ENCODE measurements at places on chromosomes 1 and 21.

GRCh38 chr1:168469690-168470089 is 74.1 kb downstream of the XCL2 start:
- peak; percentile 24 for DNase-seq

GRCh38 chr1:33396188-33397124 is 34.4 kb downstream of the PHC2 start:
- no peak for DNase-seq

DNA sequence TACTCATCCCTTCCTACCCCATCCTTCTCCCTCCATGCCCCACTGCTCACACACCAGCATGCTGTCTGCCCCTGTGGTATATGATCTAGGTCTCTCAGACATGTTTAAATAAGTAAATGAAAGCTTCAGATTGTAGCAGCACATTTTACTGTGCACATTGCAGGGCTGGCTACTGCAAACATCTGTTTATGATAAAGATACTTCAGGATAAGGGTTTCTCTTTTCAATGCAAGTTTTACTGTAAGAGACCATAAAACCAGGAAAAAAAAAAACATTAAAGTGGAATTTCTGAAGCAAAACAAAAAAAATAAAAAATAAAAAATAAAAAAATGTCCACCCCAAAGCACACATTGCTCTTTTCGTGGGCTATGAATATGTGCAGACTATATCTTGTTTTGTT is 184.4 kb downstream of the USH2A start:
- no peak for DNase-seq

DNA sequence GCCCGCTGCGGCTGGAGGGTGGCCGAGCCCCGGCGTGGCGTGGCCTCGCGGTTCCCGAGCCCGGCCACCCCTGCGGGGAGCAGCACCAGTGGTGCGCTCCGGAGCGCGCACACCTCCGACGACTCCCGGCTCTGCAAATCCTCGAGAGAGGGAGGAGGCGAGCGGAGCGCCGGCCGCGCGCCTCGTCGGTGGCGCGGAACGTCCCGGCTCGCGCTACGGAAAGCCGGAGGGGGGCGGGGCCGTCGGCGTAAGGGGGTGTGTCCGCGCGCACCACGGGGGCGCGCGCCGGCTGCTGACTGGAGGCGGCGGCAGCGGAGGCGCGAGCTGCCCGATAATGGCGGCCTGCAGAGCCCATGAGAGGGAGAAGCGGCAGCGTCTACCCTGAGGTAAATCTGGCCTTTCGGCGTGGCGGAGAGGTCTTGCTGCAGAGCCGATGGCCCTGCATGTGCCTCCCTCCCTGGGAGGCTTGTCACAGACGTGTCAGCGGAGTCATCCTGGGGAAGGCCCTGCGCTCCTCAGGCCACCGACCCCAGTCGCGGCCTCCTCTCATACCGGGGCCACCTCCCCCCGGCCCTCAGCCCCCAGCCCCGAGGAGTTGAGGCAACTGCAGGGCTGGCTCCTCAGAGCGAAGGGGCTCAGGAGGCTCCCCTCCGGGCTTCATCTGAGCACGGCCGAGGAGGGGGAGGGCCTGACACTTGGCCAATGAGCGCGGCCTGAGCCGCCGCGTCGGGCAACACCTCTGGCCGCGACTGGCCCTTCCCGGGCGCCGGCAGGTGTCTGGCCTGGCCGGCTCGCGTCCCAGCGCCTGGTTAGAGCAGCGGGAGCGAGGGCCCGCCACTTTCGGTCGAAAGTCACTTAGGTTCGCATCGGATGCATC is at the start of gene PDIK1L:
PDIK1L (plus strand) TSS at position 295 of the 877 bp plus-strand sequence. CDS start 2,485 bp downstream, outside the sequence.
- peak; percentile 91 for DNase-seq

DNA sequence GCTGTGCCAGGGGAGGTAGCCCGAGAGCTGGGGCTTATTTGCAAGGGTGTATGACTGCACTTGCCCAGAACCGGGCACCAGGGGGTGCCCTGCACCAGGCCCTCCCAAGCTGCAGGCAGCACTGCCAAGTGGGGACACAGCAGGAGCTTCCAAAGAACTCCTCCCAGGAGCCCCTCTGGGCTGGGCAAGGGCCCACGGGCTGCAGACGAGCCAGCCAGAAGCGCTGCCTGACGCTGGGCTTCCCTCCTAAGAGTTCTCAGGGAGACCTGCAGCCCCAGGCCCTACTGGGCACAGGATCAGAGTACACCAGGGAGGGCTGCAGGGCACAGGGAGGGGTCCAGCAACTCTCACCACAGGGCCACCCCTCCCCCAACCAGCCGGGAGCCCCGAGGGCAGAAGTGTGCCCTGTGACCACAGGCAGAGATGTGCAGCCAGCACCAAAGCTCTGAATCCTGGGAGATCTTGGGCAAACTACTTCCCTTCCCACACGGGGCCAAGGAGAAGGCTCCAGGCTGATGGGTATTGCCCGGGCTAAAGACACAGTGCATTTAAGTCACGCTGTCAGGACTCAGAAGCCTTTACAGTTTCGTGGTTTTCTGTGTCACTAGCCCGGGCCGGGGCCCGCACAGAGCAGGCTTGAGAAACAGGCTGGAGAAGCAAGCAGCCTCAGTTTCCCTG is 63.4 kb downstream of the KCNAB2 start:
- peak; percentile 15 for DNase-seq

DNA sequence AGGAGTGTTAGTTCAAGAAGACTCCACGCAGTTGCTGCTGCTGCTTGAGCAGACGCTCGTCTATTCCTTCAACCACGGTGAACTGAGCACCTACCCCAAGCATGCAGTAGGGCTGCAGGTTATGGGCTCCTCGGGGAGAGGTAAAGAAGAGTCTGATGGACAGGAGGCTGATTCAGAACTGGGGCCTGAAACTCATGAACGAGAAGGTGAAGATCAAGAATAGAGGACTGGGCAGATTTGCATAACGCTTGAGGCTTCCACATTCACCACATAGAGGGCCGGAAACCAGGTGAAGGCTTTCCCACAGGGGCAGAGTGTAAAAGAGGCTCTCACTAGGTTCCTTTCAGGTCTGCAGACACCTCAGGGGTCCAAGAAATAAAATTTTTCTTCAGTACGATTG is 9.1 kb downstream of the ABCA4 start:
- DNase-seq: no peak

DNA sequence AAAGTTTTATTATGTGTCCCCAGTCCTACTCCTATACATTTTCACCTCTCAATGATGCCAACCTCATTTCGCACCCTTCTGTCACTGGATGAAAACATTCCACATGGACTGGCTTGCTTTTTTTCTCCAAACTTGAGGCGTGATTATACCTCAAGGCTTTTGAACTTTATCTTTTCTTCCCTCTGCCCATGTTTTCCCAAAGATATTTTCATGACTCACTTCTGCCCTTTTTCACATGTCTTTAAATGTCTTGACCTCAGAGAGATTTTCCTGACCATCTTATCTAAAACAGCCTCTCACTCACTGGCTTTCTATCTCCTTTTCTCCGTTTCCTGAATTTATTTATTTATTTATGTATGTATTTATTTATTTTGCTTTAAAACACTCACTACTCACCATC is 659.0 kb downstream of the PTPRC start:
- DNase-seq: no peak

GRCh38 chr1:53549781-53550180 is 90.6 kb downstream of the DMRTB1 start:
- no peak for DNase-seq

DNA sequence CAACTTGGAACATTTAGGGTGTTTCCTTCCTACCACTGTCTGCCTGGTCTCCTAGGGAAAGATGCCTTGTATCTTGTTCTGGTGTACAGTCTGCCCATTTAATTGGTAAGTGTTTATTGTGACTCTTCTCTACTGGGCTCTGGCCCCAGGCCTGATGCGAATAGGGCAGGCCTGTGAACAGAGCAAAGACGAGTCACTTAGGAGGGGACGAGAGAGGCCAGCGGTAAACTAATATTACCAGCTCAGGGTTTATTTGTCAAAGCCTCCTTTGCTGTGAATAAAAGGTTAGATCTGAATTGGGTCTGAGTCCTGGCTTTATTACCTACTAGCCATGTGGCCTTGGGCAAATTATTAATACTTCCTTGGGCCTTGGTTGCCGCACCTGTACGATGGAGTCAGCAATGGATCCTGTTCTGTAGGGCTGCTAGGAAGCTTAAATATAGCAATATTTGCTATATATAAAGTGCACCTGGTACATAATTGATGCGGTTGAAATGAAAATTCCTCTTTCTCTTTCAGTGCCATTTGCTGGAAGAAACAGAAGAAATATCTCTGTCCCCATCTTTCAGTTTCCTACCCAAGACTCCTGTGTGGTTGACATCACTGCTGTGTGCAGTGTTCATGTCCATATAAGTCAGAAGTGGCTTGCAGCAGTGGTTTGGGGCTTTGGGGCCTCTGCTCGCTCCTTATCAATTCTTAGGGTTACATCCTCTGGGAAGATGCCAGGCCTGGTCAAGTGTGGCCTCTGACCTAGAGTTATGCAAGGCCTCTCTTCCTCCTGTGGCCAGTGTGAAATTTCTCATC is 32.4 kb downstream of the MAPKAPK2 start:
- DNase-seq: no peak

GRCh38 chr1:172145231-172145651 is 275.2 kb upstream of the C1orf105 start:
- DNase-seq: no peak

DNA sequence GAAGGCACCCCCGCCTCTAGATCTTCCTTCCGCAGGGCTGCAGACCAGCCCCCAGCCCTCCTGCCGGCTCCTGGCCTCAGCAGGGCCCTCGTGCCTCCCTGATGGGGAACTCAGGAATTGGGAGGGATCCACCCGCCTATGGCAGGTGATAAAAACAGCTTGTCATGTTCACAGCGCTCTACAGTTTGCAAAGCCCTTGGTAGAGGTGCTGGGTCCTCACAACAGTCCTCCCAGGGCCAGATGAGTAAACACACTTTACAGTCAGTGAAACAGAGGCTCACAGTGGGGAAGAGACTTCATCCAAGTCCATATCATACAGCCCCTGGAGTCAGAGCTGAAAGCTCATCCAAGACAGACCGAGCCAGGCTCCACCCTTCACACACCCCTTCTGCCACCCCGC is 97.0 kb upstream of the IFFO2 start:
- DNase-seq: no peak

DNA sequence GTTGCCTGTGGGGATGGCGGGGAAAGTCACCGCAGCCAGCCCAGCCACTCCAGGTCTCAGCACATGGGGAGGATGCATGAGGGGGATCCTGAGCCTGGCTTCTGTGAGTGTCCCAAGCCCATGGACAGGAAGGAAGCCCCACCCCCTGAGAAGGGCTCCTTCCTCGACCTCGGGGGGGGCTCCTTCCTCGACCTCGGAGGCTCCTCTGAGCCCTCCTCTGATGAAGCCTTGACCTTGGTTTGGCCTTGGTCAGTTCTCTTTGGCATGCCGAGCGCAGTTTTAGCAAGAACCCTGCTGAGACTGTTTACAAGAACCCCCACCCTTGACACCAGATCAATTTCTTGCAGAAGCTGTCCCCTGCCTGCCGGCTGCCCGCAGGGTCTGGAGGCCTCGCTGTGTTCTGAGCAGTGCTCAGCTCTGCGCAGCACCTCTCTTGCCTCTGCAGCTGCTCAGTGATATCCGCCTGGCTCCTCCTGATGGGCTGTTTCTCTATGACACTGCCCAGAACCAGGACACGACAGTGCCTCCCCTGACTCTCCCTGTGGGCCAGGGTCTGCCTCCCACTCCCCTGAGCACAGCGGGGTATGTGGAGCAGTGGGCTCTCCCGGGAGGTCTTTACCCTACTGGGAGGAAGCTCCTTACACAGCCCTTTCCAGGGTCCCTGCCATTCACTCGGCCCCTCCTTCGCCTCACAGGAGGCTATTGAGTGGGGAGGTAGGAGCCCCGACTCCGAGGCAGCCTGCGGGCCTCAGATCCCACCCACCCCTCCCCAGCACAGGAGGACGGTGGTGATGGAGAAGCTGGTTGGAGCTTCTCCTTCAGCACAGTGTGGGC is 15.4 kb downstream of the ACTRT2 start:
- DNase-seq: no peak

DNA sequence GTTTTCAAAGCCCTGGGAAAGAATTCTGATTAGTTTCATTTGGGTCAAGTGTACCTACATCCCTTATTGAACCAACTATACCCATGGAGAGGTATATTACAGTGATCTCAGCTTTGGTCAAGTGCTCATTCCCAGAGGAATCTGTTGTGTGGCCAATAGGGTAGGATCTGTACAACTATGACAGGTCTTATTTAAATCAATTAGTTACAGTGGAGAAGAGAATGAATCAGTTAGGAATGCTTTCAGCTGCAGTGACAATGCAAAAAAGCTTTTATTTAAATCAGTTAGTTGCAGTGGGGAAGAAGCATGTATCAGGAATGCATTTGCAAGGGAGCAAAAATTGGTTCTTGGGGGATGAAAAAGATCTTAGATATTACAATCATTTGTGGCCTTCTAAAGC is 119.0 kb downstream of the FGGY start:
- no peak for DNase-seq

DNA sequence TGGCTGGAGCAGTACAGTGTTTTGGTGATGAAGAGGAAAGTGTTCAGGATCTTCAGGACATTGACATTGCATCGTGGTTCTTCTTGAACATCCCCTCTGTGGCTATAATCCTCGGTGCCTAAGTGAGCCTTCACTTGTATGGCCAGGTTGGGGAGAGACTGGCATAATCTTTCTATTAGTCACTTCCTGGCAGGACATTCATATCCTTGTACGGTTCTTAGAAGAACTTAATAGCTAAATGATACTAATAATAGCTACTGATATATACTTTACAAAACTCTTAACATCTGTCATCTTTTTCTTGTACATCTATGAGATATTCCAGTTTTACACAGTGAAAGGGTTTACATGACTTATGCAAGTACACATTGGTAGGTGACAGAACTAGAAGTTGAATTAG is 35.8 kb downstream of the CELF3 start:
- DNase-seq: no peak

DNA sequence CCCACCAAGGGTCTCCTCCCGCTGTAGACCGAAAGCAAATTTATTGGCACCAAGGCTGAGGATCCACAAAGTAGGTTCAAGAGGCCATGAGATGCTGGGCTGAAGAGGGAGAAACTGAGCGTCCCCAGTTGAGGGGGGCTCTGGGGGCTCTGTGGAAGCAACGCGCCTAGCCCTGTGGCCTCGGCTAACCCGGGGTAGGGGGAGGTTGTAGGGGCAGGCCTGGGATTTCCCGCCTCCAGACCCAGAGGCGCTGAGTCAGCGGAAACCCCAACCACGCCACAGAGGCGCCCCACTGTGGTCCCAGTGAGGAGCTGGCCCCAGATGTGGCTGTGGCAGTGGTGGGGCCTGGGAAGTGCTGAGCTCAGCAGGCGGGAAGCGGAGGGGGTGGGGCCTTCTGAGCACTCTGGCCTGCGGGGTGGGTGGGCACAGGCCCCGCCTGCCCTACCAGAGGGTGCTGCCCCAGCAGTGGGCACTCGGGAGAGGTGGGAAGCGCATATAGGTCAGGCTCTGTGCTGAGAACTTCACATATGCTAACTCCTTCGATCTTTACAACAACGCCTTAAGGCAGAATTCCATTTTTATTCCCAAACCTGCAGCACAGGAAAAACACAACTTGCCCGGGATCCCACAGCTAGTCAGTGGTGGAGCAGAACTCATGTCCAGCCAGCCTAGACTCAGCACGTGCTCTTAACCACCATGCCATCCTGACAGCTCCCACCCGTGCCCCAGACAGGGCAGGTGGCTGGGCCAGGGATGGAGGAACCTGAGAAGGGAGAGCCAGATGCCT is 1.5 kb upstream of the COL16A1 start:
- peak; percentile 55 for DNase-seq
